ENCODE measurements at places on chromosomes 11 and 22.

DNA sequence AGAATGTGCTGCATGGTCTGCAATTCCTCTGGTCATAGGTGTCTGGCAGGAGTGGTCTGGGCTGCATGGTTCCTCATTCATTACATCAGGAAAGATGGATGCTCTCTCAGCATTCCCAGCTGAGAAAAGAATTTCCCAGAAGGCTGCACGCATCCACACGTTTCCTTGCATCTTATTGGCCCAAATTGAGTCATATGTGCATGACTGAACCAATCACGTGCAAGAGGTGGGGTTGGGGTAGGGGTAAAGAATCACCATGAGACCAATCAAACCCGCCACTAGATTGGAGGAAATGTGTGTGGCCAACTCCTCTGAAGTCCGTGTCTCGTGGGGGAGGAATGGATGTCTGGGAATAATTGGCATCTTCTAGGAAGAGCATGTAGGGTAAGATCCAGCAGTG, 28.8 kb downstream of the TST start:
- no peak for DNase-seq

DNA sequence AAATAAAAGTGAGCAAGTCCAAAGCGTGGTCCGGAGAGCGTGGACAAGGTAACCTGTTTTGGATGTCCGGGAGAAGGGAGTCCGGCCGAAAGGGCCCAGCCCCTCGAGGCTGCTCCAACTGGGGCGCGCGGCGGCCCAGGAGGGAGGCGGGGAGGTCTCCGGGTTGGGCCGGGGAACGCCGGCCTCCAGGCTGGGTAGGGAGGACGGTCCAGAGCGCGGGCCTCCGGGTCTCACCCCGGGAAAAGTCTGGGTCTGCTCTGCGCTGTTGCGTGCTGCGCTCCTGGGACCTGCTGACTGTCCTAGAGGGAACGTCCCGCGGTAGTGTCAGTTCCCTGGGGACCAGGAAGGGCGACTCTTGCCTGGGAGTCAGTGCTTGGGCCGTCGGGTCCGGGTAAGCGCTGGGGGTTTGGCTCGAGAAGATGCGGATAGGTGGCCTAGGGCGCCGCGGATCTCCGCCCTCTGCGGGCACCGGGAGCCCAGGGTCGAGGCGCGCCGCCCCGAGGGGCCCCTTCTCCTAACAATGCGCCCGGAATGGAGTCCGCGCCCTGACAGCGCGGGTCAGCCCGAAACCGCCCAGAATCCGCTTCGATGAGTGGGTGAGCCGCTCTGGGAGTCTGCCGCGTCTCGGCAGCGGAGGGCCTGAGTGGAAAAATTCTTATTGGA, 988 bp upstream of the FLI1 start:
- no peak for DNase-seq

DNA sequence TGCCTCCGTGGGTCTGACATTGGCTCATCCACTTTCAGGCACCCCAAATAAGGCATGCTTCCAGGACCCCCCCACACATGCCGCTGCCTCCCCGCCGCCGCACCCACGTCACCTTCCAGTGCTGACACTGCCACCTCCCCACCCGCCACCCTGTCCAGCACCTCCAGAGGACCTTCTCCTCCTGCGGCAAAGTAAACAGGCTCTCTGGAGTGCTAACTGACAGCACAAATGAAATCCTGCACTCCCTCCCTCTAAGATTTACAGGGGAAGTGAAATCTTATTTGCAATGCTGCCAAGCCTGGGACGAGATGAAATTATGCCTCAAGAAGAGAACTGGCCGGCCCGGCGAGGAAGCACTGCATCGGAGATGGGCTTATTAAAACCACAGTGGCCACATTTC, 35.3 kb downstream of the MACROD1 start:
- no peak for DNase-seq

GRCh38 chr11:120228794-120229384, 11.1 kb upstream of the POU2F3 start:
- no peak for DNase-seq

DNA sequence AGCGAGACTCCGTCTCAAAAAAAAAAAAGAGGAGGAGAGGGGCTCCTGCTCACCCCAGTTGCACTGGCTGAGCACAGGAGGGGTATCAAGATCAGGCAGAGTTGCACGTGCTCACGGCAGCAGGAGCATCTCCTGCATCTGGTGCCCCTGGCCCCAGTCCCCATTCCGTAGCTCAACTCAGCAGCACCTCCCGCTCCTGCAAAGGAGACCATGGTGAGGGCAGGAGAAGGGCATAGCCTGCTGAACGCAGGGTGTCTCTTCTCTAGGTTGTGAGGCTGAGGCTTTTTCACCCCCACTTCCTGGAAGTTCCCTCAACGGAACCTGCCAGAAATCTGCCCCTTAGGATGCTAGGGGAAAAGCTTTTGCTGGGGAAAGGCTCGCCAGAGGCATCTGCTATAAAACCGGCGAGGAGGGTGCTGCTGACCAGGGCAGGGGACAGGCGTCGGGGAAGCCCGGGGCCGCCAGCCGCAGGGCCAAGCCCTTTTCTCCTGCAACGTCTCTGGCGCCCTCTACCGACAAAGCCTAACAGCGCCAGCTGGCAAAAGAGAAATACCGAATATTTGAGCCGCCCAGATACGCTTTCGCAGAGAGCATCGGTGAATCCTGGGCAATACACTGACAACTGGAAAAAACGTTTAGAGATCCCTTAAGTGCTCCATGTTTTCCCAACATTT, 1.0 kb upstream of the PPP6R2 start:
- peak; percentile 96 for DNase-seq

DNA sequence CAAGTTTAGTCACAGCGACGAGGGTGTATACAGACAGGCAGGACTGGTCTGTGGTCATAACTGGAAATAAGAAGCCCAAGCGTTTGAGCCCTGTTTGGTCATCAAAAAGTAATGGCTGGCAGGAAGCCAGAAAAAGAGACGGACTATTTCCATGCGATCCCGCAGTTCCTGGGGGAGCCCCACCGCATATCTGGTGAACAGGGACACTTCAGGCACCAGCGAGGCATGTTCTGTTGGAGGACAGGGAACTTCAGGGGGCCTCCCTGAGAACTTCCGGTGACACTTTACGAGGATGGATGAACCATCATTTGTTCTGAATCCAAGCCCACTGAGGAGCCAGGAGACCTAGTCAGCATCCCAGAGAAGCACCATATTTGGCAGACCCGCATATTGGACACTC, 29.7 kb upstream of the TRIM29 start:
- no peak for DNase-seq

- no peak for DNase-seq
These were observed 569.9 kb upstream of the CADM1 start for GRCh38 chr11:116073854-116074837.

Data from stimulated activated CD4-positive, alpha-beta T cell treated with anti-CD3 and anti-CD28 coated beads, TNF-alpha, amount 100 ng/mL, for 48 hours (primary cell).